ENCODE measurements at places on chromosomes 5 and 9.

- DNase-seq, result no peak
Measured at GRCh38 chr5:120124961-120125360, 339.1 kb upstream of the PRR16 start.

GRCh38 chr5:81908044-81908443 lies 63.8 kb upstream of the ATG10 start:
- no peak for DNase-seq

- DNase-seq, result no peak
Measured at GRCh38 chr5:176535101-176535663, 2.0 kb downstream of the RNF44 start.

GRCh38 chr9:117480253-117480652 lies 65.4 kb upstream of the ASTN2 start:
- no peak for DNase-seq

Data from fibroblast of upper back skin (primary cell).